Activated CD4-positive, alpha-beta memory T cell treated with anti-CD3 and anti-CD28 coated beads, Interleukin-2, amount 10 ng/mL, durations not matched to agents 7 days and 5 days (primary cell): ENCODE measurements at places on chromosomes 12 and 14.

- DNase-seq = no peak
Observed at GRCh38 chr14:60487211-60487610, 1.3 kb upstream of the C14orf39 start.

DNA sequence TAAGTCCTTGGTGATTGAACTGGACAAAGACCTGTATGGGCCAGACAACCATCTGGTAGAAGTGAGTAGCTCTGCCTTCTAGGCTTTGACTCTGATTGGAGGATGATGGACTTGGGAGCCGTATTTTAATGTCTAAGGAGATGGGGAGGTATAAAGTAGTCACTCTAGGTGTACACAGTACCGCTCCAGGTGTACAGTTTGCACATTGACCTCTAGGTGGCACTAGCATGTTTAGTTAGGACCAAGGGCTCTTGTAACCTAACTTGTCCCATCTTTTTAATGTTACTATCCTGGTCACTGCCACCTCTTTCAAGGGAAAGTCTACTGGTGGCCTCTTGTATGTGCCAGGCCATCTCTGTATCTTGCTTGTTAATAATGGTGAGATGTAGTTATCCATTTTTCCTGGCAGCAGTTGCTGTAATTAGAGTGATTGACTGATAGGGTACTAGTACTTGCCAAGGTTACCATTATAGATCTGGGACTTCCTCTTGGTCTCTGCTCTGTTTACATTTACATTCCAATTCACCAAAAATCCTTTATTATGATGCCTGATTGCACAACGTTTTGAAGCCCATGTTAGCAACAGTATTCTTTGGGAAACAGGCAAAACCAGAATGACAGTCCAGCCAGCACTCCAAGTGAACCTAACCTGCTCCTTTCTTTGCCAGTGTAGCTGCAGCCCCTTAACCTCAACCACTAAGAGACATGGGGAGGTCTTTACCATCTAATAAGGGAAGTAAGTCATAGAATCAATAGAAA is 3.6 kb downstream of the SMARCD1 start:
- DNase-seq = peak; percentile 62

DNA sequence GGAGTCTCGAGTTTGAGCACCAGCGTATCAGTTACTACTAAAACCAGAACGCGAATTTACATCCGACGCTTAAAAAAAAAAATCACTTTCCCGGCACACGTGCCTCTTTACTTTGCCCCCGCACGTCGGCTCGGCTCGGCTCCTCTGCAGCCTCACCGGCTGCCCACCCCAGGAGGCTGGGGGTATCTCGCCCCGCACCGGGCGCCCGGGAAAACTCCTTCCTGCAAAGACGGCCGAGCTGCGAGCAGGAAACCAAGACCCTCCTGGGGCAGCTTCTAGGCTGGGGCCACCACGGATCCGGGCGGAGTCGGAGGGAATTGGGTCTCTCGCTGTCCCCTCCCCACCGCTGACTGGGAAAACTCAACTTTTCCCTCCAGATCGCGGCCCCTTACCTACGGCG is 610 bp downstream of the VSIG10 start:
- peak; percentile 16 for DNase-seq

- no peak for DNase-seq
Observed at GRCh38 chr12:44193281-44193680, 357.4 kb downstream of the TMEM117 start.

- no peak for DNase-seq
Observed at GRCh38 chr14:24415421-24416253, 13.8 kb downstream of the CBLN3 start.

- no peak for DNase-seq
Observed at GRCh38 chr12:7948589-7949260, 12.7 kb upstream of the SLC2A3 start.

DNA sequence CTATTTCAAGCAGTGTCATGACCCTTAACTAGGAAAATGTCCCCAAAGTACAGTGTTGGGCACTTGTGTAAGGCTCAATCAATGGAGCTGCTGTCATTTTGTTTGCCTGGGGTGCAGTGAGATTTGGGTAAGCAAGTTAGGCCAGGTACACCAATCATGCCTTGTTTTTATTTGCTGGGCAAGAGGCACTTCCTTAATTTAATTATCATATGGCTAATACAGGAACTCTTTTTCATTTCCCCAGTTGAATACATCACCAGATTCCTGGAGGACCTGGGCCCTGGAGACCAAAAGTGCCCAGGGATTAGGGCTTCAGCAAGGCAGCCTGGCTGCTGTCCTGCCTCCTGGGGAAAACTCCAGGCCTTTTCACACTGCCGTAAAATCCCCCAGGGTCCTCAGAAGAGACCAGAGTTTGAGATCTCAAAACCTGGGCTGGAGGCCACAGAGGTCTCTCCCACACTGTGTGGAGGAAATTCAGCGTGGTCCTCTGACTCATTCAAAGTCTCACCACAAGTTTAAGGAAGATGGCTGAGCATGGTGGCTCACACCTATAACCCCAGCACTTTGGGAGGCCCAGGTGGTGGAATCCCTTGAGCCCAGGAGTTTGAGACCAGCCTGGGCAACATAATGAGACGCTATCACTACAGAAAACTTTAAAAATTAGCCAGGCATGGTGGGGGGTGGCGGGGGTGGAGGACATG is 28.4 kb upstream of the FOXN3 start:
- DNase-seq = peak; percentile 32

GRCh38 chr12:44015333-44015941 is 179.6 kb downstream of the TMEM117 start:
- DNase-seq = no peak

GRCh38 chr14:34452258-34452822 is 9.7 kb downstream of the SPTSSA start:
- no peak for DNase-seq

DNA sequence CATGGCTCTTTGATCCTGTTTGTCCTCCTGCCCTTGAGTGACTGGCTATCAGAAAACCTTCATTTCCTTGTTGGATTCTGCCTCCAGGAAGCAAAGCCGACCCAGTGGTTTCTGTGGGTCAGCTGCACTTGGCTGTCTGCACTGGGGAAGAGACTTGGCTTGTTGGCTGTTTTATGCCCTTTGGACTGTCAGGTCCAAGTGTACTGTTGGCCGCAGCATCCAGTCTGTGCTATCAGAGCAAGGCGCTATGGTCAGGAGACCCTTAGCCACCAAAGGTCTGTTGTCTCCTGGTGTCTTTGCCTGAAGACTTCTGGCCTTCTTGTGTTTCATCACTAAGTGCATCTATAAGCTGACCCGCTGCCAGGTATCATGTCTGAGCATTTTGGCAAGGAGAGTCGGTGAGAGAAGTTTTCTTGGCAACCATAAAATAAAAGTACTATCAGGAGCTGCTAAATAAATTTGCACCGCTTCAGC is 177.4 kb upstream of the HIF1A start:
- DNase-seq = no peak

DNA sequence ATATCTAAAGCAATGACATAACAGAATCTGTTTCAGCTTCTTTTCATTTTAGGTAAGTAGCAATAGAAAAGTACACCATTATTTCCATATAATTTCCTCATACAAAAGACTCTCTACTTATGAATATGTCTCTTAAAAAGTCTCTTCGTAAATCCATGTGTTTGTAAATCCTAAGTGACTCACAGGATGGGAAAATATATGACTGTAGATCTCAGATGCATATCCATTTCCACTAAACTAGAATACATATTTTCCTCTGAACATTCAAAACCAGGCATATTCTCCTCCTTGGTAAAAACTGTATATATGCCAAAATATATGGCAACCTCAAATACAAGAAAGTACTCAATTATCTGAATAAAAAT is 93.6 kb downstream of the TXNDC16 start:
- DNase-seq = no peak

GRCh38 chr12:104951759-104952509 is 6.2 kb downstream of the SLC41A2 start:
- DNase-seq = no peak

GRCh38 chr14:23695664-23695999 is 59.5 kb downstream of the DHRS2 start:
- no peak for DNase-seq

- DNase-seq = no peak
Observed at GRCh38 chr12:66638666-66639065, 40.2 kb downstream of the GRIP1 start.

DNA sequence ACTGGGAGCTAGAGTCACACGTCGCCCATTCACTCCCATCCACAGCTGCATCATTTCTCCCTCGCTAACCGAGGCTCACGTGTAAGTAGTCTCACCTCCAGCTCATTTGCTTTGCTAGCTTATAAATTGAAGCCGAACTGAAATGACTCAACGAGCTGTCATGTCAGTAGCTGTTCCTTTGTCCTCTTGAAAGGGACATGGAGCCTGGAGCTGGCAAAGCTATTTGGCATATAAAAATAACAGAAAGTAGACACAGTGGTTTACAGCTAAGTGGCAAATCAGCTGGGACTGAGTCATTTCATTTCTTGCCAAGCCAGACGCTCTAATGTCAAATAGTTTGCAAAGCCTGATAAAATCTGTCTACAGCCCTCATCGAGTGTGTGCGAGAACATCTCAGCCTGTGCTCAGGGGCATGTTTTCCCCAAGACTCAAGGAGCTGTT is 114.4 kb upstream of the TMEM233 start:
- no peak for DNase-seq

DNA sequence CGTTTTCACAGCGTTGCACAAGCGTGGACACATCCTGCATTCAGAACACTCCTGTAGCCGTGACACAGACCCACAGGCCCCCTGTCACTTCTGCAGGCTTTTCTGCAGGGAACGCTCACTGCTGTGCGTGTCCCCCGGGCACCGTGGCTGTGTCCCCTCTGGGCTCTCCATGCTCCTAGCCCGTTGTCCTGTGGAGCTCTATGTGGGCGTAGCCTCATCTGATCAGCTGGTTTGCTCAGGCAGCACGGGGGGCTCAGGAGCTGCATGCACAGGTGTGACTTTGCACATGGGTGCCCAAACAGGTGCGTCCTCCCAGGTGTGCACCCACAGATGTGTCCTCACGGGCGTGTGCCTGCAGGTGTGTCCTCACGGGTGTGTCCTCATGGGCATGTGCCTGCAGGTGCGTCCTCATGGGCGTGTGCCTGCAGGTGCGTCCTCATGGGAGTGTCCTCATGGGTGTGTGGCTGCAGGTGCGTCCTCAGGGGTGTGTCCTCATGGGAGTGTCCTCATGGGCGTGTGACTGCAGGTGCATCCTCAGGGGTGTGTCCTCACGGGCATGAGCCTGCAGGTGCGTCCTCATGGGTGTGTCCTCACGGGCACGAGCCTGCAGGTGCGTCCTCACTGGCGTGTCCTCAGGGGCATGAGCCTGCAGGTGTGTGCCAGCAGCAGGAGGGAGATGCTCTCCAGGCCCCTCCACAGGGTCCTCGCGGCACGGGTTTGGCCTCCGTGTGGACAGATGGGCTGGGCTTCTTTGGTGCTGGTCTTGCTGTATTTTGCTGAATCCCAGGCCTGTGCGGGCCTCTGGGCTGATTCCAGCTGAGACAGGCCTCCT is 17.5 kb downstream of the MTA1 start:
- no peak for DNase-seq

DNA sequence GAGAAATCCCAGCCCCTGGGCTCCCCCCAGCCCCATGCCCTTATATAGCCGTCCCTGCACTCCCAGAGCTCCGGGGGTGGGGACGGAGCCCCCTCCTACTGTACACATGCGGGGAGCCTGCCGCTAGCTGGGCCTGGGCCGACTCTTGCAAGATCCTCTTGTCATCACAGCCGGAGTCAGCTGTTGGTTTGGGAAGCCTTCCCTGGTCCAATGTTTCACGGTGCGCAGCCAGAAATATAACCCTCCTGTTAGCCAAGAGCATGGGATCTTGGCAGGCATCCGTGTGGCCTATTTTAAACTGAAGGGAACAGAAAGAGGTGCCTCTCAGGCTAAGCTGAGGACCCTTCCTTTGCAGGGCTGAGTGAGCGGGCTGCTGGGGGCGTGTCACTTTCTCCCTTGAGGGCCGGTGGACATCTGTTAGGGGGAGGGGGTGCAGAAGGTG is 175.3 kb downstream of the TSPAN9 start:
- DNase-seq = no peak

- no peak for DNase-seq
Observed at GRCh38 chr14:65345266-65345665, 67.3 kb upstream of the FUT8 start.

DNA sequence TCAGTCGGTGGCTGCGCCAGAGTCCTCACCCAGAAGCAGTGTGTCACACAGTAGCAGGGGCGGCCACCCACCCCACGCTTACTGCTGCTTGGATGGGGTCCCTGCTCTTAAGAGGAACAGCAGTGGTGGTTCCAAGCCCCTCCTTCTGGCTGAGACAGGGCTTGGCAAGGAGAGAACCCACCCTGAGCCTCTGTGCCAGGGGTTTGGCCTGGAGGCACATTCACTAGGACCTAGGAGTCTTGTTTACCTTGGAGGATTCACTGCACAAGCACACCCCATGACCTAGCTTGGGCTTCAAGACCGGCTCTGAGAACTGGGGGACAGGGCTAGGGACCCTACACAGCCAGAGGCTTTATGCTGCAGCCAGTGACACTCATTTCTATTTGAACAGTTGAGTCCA is 78.6 kb downstream of the NT5DC3 start:
- DNase-seq = no peak

GRCh38 chr14:56005191-56006053 is 112.8 kb upstream of the PELI2 start:
- no peak for DNase-seq

GRCh38 chr12:88904705-88905104 is 324.4 kb upstream of the KITLG start:
- no peak for DNase-seq

GRCh38 chr12:89552376-89552775 is 26.5 kb upstream of the POC1B start:
- DNase-seq = no peak

- no peak for DNase-seq
Observed at GRCh38 chr14:80464531-80465149, 253.3 kb upstream of the DIO2 start.

GRCh38 chr12:25372969-25373817 is 122.5 kb upstream of the KRAS start:
- DNase-seq = no peak

GRCh38 chr12:105067511-105068031 is 16.7 kb downstream of the ALDH1L2 start:
- no peak for DNase-seq

DNA sequence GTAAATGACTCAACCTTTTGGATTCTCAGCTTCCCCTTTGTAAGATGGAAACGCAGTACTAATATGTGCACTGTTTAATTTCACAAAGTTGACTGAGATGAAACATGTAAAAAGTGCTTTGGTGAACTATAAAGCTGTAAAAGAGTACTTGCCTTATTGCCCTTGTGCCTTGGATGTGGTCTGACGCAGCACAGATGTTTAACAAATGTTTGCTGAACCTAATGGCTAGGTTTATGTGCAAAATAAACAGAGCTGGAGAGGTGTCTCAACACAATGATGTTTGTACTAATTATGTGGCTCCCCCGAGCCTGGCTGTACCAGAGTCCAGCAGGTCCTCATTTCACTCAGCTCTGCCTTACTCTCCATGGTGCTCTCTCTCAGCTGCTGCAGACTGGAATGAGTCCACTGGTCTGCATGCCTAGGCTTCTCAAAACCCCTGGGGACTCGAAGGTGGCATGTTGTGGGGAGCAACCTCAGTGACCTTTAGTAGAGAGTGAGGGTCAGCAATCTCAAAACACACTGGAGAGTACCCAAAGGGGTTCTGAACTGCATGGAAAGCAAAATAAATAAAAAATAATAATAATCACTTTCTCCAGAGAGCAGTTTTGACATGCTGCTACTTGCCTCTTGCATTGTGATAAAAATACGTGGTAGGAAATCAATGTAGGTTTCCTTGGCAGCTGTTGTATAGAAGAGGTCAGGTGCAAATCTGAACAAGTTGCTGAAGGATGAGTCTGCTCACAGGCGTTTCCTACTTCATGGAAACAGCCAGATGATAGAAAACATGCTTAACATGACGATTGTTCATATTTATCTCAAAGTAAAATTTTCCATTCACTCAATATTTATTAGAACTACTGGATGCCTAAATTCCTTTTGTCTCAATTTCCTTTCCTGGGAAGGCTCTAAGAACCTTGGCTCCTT is 8.5 kb upstream of the AMIGO2 start:
- no peak for DNase-seq
